ENCODE measurements at places on chromosomes 16 and 17.

GRCh38 chr16:84959045-84959576 is 52.2 kb downstream of the ZDHHC7 start:
- DNase-seq, result no peak

DNA sequence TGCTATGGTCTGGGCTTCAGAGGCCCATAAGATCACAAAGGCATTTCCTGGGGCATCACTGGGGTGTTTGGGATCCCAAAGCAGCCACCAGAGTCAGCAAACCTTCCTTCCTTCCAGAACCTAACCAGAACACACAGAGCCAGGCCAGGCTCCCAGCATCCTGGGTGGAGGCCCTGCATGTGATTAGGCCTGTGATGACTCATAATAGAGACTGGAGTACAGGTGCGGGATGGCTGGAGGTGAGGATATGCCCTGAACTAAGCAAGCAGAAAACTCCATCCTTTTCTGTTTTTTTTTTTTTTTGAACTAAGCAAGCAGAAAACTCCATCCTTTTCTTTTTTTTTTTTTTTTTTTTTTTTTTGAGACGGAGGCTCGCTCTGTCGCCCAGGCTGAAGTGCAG is 17.7 kb upstream of the GFOD2 start:
- no peak for DNase-seq

- peak; percentile 35 for DNase-seq
Measured at GRCh38 chr17:65058593-65058992, 2.1 kb upstream of the GNA13 start.

DNA sequence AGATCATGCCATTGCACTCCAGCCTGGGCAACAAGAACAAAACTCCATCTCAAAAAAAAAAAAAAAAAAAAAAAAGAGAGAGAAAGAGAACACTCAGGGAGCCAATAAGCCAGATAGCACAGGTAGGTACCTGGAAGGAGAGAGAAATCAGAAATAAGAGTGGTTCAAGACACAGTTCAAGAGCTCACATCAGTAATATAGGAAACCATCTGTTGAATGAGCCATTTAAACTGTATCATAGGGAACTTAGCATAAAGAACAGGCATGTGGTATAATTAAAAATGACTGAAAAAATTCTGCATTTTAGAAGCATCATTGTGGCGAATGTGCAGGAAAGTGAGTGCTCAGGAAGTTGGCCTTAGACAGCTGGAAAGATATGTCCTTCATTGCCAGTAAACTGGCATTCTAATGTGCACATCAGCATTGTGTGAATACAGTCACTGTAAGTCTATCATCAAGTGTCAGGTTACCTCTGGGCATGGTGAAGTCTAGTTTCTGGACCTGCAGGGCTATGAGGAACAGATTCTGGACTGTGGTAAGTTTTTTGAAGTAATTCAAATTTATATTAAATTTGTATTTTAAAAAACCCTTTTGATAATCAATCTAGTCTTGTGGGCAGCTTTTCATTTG is 20.4 kb downstream of the KRT12 start:
- no peak for DNase-seq

- peak; percentile 47 for DNase-seq
Measured at GRCh38 chr17:66661411-66662256, 173.3 kb upstream of the CACNG5 start.

- DNase-seq, result no peak
Measured at GRCh38 chr17:74759243-74759801, 10.9 kb downstream of the NHERF1 start.

All from ELF-1 (cell line).